Karpas-422 (cell line): ENCODE measurements at places on chromosomes 11 and 22. TPM values are rescaled to one million over a fixed set of nuclear protein-coding genes. Genes with fewer than 3 reads are reported as not detected.

DNA sequence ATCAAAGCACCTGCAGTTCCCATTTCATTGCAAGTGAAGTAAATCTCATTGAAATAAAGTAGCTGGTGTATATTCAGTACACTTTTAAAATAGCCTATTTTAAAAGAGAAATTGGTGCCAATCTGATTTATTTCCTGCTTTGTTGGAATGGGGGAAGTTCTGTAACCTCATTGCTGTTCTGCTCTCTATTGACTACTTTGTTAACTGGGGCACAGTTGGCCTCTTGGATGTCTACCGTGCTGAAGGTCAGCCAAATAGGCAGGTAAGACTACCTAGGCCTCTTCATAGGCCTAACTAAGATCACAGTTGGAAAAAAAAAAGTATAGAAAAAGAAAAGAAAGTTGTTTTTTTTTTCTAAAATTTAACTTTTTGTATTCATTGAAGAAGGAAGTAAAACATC is 9.2 kb downstream of the CTNND1 start:
- DNase-seq, result no peak

Gene GNAZ
- 33.0 and 33.8 TPM in 2 replicates for total RNA-seq

Gene OR4C46
- not detected in 2 replicates for total RNA-seq

DNA sequence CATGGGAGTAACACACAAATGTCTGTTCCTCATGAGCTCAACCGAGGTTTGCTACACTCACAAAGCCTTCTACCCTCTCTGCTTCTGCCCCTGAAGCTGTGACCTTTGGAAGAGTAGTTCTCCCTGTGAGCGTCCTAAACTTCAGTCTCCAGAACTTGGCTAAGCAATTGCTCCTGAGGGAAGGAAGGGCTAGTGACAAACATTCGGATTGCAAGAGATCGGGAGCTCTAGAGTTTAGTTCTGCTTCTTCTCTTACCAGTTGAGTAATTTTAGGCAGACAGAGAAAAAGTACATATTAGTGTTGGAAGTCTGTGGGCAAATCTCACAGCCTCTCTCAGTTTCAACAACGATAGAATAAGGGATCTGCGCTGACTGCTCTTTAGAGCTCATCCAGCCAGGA is 27.3 kb upstream of the ELF5 start:
- DNase-seq, result peak; percentile 34

GRCh38 chr22:29827091-29827490 is 11.0 kb downstream of the ASCC2 start:
- DNase-seq, result no peak

DNA sequence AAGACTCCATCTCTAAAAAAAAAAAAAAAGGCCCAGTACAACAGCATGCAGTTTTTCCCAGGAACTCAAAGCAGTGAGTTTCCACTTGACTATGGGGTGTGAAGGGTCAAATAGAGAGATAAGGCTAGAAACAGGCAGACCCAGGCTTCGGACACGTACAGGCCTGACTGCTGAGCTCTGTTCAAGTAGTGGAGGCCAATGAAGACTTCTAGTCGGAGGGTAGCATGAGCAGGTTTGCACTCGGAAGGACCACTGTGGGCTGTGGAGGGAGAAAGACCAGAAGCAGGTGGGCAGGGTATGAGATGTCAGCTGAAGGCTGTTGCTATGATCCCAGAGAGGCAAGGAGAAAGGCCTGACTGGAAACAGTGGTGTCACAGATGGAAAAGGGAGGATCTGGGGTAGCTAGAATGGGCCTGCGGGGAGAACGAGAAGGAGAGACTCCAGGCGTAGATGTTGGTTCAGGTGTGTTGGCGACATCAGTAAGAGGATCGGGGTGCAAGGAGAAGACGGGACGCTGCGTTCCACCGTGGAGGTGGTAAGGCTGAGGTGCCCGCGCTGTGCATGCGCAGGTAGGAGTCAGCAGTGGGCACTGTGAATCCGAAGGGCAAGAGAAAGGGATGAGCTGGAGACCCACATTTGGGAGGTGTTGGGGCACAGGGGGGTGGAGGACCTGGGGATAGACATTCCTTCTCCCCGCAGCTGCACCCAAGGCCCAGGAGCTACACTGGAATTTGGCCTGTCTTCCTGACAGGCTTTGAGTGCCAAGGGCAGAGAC is 49.4 kb upstream of the RAB1B start:
- DNase-seq, result no peak

Gene OR52I1
- total RNA-seq, result not detected in 2 replicates

GRCh38 chr11:12674936-12675696 is 895 bp downstream of the TEAD1 start:
- no peak for DNase-seq

DNA sequence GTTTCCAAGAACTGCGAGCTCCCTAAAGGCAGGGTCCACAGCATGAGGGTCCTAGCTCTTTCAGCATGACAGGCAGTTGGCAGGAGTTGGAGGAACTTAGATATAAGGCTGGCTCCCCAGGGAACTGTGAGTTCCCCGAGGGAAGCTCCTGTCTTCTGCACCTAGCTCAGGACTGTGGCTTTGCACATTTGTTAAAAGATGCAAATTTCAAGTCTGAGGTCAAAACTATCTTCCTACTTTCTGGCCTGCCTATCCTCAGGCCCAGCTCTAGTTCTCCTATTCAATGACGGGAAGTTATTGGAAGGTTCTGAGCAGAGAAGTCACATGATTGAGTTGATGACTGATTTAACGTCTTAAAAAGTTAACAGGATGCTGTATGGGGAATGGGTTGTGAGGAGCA is 11.7 kb upstream of the UCP3 start:
- DNase-seq, result peak; percentile 88

- no peak for DNase-seq
Measured at GRCh38 chr22:17566776-17567175, 3.5 kb downstream of the SLC25A18 start.

DNA sequence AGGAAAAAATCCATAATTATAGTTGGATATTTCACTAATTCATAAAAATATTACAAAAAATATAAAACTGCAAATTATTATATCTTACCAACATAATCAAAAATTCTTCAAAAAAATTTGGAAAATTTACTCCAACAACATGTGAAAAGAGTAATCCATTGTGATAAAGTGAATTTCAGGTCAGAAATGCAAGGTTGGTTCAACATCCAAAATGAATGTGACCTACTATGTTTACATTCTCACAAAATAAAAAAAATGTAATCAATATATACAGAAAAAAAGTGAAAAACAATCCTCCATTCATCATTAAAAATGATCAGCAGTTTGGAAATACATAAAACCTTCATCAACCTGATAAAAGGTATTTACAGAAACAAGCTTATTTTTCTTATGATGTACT is 1252.2 kb downstream of the JRKL start:
- no peak for DNase-seq

- peak; percentile 63 for DNase-seq
Measured at GRCh38 chr11:21415606-21416005, 746.2 kb downstream of the NELL1 start.

DNA sequence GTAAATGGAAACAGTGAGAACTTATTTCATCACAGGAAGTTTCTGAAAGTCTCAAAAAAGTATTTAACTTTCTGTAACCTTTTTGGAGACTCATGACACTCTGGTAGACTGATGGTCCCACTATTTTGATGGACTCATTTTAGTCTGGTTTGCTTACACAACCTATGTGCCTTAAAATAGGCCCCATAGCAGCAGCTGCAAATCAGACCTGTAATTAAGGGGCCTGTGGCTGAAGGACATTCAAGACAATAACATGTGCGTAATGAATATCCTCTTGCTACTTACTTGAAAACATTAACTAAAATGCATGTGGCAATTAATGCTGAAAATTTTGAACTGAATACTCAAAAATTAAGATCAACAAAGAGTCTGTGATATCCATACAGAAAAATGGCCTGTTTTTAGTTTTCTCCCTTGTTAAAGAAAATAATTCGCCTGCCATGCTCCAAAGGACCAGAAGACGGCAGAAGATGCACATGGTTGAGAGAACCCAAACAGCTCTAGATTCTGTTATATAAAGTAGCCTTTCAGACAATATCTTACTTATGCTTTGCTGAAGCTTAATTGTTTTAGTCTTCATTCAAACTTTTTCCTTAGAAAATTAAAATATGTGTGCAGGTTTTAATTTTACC is 568.5 kb downstream of the KCNA4 start:
- peak; percentile 66 for DNase-seq

Gene PGR
- not detected in 2 replicates for total RNA-seq

Gene MYH9
- total RNA-seq, result 57.5 and 95.1 TPM in 2 replicates

Gene PRRG4
- total RNA-seq, result 0.11 and 0.19 TPM in 2 replicates

GRCh38 chr11:78262691-78263090 is 74.0 kb downstream of the USP35 start:
- DNase-seq, result no peak

DNA sequence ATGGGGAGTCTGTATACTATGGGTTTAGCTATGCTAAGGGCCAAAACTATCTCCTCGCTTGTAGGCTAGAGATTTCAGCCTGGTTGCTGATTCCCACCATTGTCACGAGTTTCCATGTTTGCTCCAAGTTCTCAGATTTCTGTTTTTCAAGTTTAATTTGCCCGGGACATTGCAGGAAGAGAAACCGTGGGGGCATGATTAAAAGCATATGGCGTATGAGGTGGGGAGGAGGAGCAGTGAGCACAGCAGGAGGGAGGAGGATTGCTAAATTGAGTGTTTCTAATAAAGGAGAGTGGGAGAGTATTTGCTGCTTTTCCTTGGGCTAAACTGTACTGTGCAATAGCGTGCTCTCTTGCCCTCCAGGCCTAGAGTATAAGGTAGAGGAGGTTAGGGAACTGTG is 558.4 kb downstream of the METTL15 start:
- DNase-seq, result no peak

DNA sequence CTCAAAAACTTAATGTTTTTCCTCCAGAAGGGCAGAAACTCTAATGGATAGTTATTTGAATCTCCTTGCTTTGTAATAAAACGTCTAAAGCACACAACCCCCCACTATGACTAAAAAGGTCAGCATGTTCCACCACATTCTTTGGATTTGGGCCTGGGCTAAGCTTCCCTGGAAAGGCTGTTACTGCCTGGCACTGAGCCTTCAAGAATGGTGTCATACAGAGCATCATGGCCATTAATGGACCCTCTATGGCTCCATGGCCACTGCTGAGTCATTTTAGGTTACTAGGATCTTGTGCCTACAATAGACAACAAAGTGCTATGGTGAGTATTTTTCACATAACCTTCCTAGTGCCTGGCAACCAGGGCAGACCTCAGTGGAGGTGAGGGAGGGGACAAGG is 242.6 kb upstream of the FAT3 start:
- no peak for DNase-seq

- no peak for DNase-seq
Measured at GRCh38 chr22:28358312-28358711, 321.3 kb downstream of the TTC28 start.

GRCh38 chr22:29275819-29276565 is 7.9 kb downstream of the EWSR1 start:
- no peak for DNase-seq

DNA sequence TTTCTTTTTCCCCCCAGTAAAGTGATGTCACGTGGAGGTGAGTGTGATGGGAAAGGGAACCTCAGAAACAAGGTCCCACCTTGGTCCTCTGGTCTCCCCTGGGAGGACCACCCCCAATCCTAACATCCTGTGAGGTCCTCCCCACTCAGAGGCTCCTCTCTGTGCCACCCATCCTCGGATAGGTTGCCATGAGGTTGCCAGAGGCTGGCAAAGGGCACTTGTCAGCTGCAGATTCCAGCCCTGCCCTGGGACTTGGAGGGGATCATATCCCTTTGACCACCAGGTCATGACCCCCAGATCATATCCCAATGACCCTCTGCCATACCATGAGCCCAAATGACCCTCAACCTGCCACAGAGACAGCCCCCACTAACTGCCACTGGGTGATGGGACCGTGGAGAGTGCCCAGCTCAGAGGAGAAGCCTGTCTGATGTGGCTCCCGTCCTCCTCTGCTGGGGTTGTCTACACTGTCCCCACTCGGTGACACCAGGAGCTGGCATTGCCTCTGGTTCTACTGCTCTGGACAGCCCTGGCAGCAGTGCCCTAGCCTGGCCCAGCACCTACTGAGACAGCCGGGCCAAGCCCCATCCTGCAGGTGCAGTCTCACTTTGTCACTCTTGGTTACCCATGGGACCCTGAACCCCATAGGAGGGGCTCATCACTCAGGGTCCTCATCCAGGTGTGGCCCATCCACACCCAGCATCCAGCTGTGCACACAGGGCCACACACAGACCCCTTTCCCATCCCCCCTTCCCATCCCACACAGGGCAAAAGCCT is 90.2 kb upstream of the KCNQ1OT1 start:
- DNase-seq, result no peak

DNA sequence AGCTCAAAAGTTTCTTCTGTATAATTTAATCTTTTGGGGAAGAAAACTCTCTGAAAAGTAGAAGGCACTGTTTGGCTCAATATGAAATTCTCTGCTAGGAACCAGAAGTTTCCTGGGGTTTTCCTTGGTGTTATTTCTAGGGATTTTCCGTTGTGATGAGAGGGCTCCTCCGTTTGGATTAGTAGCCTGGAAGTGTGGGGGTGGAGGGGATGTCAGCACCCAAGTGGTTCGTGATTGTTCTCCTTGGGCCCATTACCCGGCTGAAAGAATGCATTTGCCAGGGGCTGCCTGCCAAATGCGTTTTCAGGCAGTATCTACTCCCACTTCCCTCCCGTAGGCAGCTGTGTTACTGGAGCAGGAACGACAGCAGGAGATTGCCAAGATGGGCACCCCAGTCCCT is 4.3 kb downstream of the SF3B2 start:
- no peak for DNase-seq

DNA sequence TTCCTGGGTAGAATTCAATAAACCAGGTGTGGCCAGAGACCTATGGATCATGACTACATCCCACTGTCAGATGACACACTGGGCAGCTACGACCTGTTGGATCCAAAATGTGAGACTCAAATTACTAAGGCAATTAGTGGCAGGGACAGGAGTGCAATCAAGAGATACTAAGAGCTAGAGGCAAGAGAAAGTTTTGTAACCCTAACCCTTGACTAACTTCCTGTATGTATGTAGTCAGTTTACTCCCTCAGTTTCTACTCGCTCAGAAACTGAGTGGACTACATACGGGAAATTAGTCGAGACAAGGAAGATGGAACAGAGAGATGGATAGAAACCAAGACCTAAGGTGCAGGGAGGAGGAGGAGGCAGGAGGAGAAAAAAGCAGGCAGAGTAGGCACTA is 2.7 kb downstream of the CYB5R2 start:
- no peak for DNase-seq

- DNase-seq, result no peak
Measured at GRCh38 chr11:79471071-79471844, 30.4 kb upstream of the TENM4 start.

Gene NDUFV1
- 145 and 304 TPM in 2 replicates for total RNA-seq

GRCh38 chr22:18999008-18999407 is 62.9 kb upstream of the PRODH start:
- no peak for DNase-seq

Gene TUBA8
- total RNA-seq, result 1.5 and 3.0 TPM in 2 replicates
